ENCODE measurements at places on chromosomes 7 and 10. TPM values are rescaled to one million over a fixed set of nuclear protein-coding genes. Genes with fewer than 3 reads are reported as not detected.
A peak's percentile ranks its signal among the peaks of the same experiment; 100 is the strongest.

Gene ADAP1
- 19.2 TPM for polyA plus RNA-seq

Gene MYO3A
- polyA plus RNA-seq: 10.1 TPM

- DNase-seq: no peak
These were observed 22.7 kb downstream of the HOXA1 start for GRCh38 chr7:27073076-27073475.

- no peak for DNase-seq
These were observed 85.6 kb upstream of the FGFR2 start for GRCh38 chr10:121683816-121684215.

- DNase-seq: no peak
These were observed 550 bp upstream of the ANK3 start for GRCh38 chr10:60390224-60390626.

- DNase-seq: no peak
These were observed 88.9 kb downstream of the GPR26 start for GRCh38 chr10:123755061-123755460.

DNA sequence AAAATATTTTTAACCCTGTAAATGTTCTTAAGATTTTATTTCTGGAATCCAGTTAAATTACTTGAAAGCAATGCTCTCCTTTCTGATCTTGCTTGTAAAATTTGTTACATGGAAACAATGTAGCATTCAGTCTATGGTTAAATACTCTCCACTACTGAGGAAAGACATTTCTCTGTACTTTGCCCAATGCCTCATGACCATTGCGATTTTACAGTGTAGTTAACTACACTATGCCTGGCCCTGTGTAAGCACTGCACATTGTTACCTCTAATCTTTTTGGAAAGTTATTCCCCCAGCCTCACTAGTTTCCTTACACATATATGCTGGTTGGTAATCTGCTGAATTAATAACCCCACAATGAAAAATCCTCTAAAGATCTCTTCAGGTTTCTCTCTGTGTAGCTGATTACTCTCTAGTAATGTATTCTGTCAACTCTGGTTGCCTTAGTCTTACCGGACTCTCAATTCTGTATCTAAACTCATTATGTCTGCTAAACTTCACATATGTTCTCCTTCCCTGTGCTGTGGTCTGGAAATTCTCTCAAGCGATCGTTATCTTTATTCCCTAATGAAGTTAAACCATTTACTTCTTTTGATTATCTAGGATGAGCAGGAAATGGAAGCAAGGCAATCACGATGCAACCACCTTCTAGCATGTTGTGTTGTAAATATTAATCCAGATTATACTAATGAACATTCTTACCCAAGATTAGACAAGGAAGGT, 58.7 kb upstream of the TMEM106B start:
- no peak for DNase-seq

- no peak for DNase-seq
These were observed 21.5 kb downstream of the BTAF1 start for GRCh38 chr10:91944880-91945630.

GRCh38 chr10:80090121-80090520, 11.7 kb downstream of the TMEM254 start:
- no peak for DNase-seq

DNA sequence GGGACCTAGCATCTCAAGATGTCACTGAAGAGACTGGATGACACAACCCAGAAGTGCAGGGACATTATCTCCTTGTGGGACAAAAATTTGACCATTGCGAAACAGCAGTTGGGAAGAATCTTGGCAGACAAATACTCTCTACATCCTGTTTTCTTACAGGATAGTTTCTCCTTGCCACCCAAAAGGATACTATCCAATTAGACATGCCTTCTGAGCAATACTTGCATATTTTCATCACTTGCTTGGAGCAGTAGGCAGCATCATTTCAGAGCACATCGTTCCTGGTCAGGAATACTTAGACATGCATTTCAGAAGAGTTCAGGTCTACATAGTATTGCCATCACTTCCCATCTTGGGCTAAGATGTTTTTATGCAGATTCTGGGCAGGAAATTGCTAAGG, 56.8 kb downstream of the FAS start:
- DNase-seq: no peak

DNA sequence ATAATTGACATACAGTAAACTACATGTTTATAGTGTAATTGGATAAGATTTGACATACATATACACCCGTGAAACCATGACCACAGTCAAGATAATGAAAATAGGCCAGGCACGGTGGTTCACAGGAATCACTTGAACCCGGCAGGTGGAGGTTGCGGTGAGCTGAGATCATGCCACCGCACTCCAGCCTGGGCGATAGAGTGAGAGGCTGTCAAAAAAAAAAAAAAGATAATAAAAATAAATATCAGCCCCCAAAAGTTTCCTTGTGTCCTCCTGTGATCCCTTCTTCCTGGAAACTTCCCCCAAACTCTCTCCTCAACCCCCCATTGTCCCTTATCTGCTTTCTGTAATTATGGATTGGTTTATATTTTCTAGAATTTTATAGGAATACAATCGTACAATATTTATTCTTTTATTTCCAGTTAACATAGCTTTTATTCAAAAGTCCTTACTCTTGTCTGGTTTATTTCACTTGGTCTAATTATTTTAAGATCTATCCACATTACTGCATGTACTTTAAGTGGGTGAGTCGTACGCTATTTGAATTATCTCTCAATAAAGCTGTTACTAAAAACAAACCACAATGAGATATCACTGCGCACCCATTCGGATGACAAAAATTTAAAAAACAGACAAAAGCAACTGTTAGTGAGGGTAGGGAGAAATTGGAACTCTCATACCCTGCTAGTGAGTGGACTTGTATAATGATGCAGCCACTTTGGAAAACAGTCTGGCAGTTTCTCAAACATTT, 30.1 kb upstream of the TNPO3 start:
- no peak for DNase-seq

DNA sequence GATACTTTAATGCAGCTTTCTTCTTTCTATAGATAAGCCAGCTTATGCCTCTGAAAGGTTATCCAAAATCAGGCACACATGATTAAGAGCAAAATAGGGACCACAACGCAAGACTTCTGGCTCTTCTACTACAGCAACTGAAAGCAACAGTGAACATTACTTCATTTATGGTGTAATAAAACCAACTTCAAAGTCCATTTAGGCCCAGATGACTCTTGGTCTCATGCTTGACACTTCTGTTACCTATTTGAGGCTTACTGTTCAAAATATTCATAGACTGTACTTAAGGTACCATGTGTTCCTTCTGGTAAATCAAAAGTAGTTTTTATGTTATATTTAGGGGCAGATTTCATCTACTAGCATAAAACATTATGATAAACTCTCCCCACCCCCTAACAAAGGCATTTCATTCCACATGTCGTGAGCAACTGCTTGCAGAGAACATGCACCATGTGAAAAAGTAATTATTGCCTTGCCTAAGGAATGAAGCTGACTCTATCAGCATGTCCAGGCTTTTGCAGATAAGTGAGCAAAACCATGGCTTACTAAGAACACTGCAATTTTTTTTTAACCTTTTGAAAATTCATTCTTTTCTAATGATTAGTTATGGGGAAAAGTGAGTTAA, 154.9 kb upstream of the ITGB1 start:
- peak; percentile 48 for DNase-seq

All from left renal cortex interstitium (tissue), 4 donors.